ENCODE measurements at places on chromosomes 2 and 18.
A peak's percentile ranks its signal among the peaks of the same experiment; 100 is the strongest.

GRCh38 chr2:4358837-4359236 is 655.5 kb downstream of the DCDC2C start:
- no peak for DNase-seq

- no peak for DNase-seq
Measured at GRCh38 chr2:205858881-205859441, 176.7 kb downstream of the NRP2 start.

DNA sequence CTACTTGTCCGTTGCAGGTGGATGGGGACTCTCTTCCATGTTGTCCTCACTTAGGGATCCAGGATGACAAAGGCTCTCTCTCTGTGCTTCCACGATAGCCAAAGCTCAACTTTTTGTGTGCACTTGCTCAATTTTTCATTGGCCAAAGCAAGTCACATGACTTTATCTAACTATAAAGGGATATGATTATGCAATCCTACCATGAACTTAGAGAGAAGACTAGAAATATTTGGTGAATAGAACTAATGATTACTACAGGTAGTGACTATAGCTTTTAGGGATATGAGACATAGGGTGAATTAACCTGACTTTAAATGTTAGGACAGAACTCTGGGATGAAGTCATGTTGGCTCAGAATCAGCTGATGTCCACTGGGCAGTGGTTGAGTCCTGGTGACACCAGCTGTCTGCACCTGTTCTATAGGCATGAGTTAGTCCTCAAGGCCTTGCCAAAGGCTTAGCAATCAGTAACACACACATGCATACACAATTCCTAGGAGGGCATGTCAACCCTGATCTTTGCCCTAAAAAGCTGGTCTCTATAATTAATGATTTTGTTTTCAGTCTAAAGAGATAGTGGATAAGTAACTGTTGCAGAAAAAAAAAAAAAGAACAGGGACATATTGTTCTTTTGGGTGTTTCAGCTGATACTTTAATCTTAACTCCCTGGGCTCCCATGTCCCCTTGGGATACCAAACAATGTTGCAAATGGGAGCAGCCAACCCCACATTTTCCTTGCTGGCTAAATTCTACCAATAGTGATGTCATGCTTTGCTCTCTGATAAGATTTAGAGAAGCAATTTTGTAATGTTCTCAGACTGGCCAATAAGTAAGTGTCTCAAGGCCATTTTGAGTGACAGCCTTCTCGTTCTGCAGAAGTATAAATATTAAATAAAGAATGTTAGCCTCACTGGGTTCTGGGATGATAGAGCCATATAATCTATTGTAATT is 12.5 kb upstream of the HK2 start:
- DNase-seq, result no peak

GRCh38 chr2:241358470-241358869 is 2.4 kb downstream of the FARP2 start:
- DNase-seq, result no peak

- no peak for DNase-seq
Measured at GRCh38 chr2:18703555-18703954, 114.2 kb upstream of the NT5C1B start.

DNA sequence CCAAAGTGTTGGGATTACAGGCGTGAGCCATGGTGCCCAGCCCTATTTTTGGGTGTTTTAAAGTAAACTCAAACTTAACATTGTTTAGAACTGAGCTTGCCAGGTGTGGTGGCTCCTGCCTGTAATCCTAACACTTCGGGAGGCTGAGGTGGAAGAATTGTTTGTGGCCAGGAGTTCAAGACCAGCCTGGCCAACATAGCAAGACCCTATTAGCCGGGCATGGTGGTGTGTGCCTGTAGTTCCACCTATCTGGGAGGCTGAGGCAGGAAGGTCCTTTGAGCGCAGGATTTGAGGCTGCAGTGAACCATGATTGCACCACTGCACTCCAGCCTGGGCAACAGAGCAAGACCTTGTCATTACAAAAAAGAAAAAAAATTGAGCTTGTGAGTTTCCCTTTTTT is 17.5 kb downstream of the SFTPB start:
- no peak for DNase-seq

- no peak for DNase-seq
Measured at GRCh38 chr2:239467281-239467955, 66.6 kb upstream of the HDAC4 start.

GRCh38 chr18:49169037-49169521 is 218.3 kb upstream of the SMAD7 start:
- no peak for DNase-seq

- DNase-seq, result no peak
Measured at GRCh38 chr2:505941-506340, 171.3 kb downstream of the TMEM18 start.

- no peak for DNase-seq
Measured at GRCh38 chr2:231260442-231261208, 62.2 kb downstream of the ARMC9 start.

DNA sequence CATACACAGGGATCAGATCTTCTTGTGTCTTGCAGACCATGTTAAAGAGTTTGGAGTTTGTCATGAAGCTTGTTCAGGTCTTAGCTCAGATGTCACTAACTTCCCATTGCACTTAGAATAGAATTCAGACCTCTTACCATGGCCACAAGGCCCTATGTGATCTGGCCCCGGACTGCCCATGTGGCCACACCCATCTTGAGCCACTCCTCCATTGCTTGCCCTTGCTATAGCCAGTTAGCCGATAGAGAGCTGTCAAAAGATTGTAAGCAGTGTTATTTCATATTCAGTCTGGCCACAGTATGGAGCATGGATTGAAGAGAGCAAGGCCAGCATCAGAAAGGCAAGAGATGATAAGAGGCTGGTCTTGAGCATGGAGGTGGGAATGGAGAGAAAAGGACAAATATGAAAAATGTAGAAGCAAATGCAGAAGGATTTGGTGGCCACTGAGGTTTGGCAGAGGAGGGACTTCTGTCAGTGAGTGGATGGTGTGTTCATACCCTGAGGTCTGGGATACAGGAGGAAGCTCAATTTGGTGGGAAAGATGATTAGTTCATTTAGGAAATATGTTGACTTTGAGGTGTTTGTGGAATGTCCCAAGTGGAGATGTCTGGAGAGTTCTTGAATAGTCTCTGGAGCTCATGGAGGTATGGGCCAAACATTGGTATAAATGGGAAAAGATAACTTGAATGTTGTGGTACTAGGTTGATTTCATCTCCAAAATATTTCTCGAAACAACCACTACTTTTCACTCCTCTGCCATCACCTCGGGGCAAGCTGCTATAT is 10.6 kb downstream of the DGUOK start:
- DNase-seq, result no peak

DNA sequence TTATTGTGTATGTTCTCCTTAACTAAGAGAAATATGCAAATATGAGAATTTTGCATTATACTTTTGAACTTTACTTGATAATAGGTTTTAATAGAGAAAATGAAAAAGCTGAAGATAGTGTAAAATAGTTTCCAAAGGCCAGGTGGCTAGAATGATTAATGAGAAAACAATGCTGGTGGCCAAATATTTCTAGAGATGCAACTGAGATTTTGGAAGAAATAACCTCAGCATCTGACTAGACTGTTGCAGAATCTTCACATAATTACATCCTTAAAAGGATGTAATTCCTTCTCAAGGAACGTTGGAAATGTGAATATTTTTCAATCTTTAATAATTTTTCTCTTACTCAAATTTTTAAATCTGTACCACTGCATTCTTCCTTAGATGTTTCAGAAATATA is 434.4 kb downstream of the THSD7B start:
- DNase-seq, result no peak

DNA sequence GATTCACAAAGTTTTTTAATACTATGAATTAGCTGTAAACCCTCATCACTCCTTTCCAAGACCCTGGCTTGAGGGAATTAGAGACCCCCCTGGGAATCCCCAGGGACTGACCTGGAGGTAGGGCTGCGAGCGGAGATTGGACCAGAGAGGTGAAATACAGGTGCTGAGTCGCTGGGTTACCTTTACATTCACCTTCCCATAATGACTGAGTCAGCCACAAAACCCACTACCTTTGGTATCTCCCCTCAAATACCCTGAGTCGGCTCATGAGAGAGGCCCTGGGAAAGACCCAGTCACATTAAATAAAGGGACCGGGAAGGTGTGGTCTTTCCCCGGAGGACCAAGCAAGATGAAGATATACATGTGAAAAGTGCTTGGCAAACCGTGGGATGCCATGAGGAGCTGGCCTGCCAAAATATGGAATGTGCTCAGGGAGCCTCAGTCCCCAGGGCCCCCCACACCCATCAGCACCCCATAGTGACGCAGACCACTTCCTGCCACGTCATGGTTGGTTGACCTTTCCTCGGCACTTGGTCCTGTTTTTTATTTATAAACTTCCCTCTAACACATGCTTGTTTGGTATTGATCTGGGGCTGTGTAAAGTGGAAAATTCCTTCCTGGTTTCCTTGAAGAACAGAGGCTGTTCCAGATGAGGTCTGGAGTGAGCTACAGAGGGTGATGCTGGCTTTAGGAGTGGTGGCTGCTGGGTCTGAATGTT is 51.4 kb downstream of the IL1RL2 start:
- no peak for DNase-seq

DNA sequence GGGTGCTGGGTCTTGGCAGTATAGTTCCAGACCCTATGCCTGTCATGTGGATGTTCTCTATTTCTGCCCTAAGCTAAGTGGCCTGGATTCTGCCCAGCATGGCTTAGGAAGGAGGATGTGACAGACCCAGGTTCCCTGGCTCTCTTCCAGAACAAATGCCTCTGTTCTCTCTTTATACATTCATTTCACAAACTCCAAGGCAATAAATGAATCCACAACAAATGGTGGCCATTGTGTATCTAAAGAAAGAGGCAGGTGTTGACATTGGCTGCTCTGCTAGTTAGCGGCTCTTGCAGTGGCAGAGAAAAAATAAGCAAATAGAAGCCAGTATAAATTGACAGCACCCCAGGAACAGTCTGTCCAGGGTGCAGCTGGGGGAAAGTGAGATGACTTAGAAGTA is 298.6 kb downstream of the SUCLG1 start:
- DNase-seq, result no peak

DNA sequence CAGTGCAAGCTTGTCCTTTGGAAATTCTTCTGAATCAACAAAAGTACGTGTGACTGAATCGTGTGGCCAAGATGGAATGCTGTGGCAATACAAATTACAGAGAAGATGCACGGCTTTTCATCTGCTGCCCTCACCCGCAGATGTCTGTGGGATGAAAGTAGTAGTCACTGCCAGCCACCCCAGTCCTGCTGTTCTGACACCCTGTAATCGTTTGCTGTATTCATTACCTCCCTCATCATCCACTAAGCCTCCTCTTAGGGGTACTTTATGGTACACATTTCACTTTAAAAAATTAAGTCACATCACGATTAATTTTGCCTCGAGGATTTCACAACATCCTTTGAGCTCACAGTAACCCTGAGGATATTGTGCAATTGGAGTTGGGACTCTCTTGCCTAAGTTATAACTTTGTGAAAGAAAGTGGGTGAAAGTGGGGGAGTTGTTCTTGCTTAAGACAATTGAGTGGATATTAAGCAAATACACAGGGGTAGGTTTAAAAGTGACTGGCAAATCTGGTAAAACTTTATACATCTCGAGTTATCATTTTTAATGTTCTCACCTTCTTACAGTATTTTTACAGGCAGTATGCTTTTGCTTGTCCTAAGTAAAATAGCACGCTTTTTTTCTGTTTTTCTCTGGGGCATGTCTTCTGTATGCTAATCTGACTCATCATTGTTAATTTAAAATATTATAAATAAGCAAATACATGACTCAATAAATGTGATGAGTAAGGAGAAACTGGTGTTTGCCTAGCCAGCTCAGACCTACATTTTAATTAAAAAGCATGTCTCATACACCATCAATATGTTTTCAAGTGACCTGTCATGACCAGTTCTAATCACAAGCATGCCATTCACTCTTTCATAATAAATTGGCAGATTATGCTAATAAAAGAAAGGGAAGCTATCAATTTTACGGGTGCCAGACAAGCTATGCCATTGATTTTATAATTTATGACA is 680.9 kb downstream of the IRS1 start:
- peak; percentile 87 for DNase-seq

DNA sequence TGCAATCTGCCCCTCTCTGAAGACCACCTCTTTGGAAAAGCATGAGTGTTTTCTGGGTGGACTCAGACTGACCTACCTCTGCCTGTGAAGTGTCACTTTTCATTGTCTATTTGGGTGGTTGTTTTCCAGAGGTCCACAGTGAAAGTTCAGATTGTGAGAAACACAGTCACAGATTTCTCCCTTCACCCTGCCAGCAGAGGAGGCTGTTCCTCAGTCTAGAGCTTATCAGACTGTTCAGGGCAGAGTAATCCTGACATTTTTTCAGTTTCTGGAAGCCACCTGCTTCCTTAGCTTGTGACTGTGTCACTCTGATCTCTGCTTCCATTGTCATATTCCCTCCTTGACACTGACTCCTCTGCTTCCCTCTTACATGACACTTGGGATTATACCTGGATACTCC is 55.4 kb upstream of the RMP24 start:
- DNase-seq, result no peak

DNA sequence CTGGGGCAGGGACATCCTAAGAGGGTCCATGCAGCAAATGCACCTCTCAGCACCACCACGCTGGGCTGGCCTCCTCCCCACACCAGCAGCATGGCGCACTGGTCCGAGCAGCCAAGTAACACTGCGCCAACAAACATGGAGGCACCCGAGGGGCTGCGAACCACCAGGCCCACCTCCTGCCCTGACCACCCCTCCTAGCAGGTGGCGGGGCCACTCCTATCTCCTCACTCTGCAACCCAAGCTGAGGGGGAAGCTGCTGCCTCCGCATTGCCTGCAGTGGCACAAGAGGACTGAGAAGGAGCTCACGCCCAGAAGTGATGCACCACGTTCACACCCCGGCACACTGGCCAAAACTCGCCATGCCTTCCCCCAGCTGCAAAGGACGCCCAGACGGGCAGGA is 94.4 kb downstream of the EIPR1 start:
- DNase-seq, result no peak

DNA sequence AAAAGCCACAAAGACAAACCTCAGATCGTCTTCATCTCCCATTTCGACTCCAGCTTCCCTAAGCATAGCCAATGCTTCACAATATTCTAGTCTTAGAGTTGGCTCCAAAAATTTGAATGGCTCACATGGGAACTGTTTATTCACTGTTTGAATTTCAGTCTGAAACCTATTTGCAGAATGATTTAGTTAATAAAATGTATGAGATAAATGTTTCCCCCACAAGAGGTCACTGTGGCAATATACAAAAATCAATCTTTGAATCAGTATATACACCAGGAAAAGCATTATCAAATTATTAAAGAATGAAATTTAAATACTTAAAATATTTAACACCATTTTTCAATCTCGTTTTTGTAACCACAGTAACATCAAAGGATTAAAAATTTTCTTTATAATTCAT is 40.0 kb upstream of the MCM6 start:
- DNase-seq, result no peak

DNA sequence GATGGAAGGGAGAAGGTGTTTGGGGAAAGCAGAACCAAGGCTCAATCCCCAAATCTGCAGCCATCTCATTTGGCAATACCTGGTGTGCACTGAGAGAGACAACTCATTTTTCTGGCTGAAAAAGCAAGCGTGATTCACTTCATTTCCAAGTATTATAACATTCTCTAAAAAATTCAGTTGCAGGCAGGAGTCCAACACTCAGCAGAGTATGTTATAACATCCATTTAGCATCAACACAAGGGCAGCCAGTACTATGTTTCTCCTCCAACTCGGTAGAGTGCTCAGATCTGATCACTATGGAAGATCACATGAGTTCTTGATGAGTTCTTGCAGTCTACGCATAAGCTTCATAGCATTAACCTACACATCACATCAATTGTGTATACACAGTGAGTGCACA is 99.4 kb upstream of the PID1 start:
- DNase-seq, result no peak

- no peak for DNase-seq
Measured at GRCh38 chr2:159218389-159218788, 68.1 kb downstream of the WDSUB1 start.

- DNase-seq, result peak; percentile 29
Measured at GRCh38 chr18:30967701-30968100, 74.8 kb downstream of the DSC3 start.

Data from epithelial cell of prostate (primary cell).